Esophagus squamous epithelium (tissue), 5 donors: ENCODE measurements at places on chromosomes 12 and 14. TPM values are rescaled to one million over a fixed set of nuclear protein-coding genes. Genes with fewer than 3 reads are reported as not detected.
A peak's percentile ranks its signal among the peaks of the same experiment; 100 is the strongest.

Gene NUP107
- total RNA-seq, result 32.5 TPM

Gene KRT3
- 1.1 TPM for total RNA-seq

Gene DIO3
- 4.0 TPM for total RNA-seq

DNA sequence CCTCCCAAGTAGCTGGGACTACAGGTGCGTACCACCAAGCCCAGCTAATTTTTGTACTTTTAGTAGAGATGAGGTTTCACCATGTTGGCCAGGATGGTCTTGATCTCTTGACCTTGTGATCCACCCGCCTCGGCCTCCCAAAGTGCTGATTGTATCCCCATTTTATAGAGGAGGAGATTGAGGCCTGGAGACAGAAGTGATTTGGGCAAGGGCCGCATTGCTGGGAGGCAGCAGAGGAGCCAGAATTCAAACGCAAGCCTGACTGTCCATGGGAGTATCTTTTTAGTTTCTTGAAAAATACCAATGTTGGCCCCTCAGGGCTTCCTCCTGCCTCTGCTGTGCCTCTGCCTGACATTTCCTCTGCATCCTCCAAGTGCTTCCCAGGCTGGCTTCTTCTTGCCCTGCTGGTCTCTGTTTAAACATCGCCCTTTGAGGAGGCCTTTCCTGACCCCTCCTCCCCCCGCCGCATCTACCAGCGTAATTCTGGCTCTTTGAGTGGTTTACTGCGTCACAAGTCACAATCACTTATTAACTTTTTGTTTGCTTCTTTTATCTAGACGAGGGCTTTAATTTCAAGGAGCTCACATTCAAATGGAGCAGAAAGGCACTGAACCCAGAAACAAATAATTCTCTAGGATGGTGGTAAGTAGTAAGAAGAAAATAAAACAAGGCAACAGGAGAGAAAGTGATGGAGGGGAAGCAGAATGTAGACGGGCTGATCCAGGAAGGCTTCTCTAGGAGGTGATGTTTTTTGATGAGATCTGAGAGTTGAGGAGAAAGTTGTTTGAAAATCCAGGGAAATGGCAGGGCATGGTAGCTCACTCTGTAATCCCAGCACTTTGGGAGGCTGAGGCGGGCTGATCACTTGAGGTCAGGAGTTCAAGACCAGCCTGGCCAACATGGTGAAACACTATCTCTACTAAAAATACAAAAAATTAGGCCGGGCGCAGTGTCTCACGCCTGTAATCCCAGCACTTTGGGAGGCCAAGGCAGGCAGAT lies 91.0 kb upstream of the MED13L start:
- no peak for DNase-seq
- no peaks in the 10 kb centered on the region for H3K27me3 ChIP-seq
- H3K27ac ChIP-seq, result no peak overlapping the region
- no peak overlapping the region for H3K4me3 ChIP-seq
- no peaks in the 10 kb centered on the region for H3K4me1 ChIP-seq

- no peaks in the 10 kb centered on the region for H3K27me3 ChIP-seq
- no peaks in the 10 kb centered on the region for H3K36me3 ChIP-seq
- peak overlapping the region; percentile 78 for H3K27ac ChIP-seq
- no peak for DNase-seq
These were observed 88.5 kb upstream of the METAP2 start for GRCh38 chr12:95385246-95386035.

- no peaks in the 10 kb centered on the region for H3K27me3 ChIP-seq
- peak overlapping the region; percentile 83 for H3K27ac ChIP-seq
- no peak for DNase-seq
- peaks cover 29% of the 10 kb centered on the region for H3K4me1 ChIP-seq
- no peaks in the 10 kb centered on the region for H3K36me3 ChIP-seq
These were observed 92.2 kb upstream of the ATF7IP start for GRCh38 chr12:14272956-14273912.

DNA sequence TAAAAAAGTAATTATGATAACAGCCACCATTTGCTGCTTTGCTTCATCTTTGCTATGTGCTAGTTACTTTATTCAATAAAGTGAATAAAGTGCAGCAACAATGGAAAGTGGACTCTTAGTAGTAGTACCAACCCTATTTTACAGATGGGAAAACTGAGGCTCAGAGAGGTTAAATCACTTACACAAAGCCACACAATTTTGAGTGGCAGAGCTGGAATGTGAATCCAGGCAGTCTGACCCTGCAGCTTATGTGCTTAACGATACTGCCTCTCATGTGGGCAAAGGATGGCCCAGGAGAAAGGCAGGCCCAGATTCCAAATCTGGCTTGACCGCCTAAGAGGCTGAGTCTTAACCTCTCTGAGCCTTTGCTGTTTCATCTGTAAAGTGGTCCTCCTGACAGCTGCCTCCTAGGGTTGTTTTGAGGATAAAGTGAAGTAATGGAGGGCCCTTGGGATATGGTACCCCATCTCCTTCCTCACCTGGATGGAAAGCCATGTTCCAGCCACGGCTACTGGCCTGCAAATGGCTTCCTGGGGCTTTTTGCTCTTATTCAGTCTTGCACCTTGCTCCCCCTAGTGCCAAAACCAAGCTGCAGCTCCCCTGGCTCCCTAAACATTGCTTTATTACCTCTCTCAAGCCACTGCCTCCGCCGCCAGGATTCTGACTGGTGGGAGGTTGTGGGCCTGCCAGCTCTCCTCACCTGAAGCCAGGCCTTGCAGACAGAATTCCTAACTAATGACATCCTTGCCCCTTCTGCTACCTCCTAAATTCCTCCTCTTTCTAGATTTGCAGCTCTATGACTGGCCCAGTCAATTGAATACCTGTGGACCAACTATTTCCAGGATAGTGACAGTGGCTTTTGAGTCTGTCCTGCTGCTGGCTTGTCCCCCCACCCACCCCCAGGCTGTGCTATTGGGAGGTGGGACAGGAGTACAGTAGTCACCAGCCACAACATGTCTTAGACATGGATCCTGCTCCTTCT lies 283.3 kb upstream of the PWP1 start:
- H3K36me3 ChIP-seq, result no peaks in the 10 kb centered on the region
- no peak overlapping the region for H3K4me3 ChIP-seq
- H3K4me1 ChIP-seq, result peaks cover 15% of the 10 kb centered on the region
- H3K27ac ChIP-seq, result no peak overlapping the region

GRCh38 chr12:101794574-101794973 lies 36.2 kb downstream of the GNPTAB start:
- no peaks in the 10 kb centered on the region for H3K4me1 ChIP-seq
- no peaks in the 10 kb centered on the region for H3K36me3 ChIP-seq
- no peak overlapping the region for H3K27ac ChIP-seq
- H3K27me3 ChIP-seq, result no peaks in the 10 kb centered on the region
